Upper lobe of left lung (tissue), 6 donors: ENCODE measurements at places on chromosomes 12 and 14. TPM values are rescaled to one million over a fixed set of nuclear protein-coding genes. Genes with fewer than 3 reads are reported as not detected.

GRCh38 chr14:100116134-100116533 lies 43.3 kb downstream of the DEGS2 start:
- DNase-seq = no peak

DNA sequence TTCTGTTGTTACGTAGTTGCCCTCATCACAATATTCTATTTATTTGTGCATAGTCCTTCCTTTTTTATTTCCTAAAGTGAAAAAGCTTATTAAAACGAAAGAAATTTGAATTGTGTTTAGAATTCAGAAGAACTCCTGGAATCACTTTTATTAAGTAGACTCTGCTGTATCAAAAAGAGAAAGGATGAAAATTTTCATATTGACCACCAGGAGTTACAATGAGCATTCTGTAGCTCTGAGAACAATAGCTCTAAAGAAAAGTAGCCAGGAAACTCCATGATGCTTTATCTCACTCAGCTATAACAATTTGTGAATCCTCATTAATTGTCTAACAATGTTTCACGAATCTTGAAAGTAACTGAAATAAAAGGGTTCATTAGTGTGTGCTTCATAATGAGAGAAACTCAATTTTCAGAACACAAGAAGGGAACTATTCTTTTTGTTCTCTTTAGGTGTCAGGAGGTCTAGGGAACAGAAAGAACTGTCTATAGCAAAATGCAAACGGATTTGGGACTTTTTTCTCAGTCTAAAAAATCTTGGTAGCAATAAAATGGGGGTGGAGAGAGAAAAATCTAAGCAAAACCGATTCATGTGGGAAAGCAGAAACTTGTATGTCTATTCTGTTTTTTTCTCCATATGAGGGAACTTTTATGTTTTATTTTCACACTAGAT lies 19.3 kb downstream of the ASCL1 start:
- no peak for DNase-seq

- DNase-seq = no peak
Observed at GRCh38 chr12:13311551-13311950, 115.0 kb downstream of the EMP1 start.

DNA sequence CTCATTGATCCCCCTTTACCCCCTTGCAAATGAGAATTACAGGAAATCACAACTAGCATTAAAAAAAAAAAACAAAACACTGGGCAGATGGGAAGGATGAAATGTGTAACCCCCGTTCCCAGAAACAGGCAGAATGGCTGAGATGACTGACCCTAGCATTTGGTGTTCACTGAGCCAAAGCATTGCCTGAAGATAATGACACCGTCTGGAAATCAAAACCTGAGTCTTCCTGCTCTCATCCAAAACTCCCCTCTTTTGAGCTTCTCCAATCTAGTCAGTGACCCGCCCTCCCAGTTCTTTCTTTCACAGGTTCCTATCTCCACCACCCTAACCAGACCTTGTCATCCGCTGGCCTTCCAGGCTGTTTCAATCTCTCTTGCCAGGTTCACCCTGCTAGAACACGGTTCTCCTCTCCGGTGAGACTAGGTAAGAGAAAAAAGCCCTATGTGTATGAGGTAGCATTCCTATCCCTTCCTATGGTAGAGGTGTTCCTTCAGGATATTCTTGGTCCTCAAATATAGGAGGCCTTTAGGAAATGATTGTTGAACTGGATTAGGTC lies 21.3 kb downstream of the SUSD6 start:
- no peak for DNase-seq

GRCh38 chr12:119088685-119089379 lies 89.9 kb upstream of the HSPB8 start:
- no peak for DNase-seq

DNA sequence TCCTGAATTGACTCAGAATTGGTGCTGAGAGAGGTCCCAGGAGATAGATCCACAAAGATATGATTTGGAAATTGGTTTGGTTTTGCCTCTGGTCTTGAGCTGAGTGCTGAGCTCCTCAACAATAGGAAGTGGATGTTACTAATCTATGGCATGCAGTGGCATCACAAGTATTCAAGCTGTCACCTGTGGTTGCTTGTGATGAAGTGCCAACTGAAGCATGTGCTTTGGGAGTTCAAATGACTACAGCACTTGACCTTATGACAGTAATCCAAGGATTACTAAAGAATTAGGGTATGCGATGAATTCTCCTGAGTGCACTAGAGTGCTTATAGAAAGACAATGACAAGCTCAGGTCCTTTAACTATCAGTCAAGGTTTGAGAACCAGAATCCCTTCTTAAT lies 406.2 kb downstream of the NOVA1 start:
- DNase-seq = no peak

DNA sequence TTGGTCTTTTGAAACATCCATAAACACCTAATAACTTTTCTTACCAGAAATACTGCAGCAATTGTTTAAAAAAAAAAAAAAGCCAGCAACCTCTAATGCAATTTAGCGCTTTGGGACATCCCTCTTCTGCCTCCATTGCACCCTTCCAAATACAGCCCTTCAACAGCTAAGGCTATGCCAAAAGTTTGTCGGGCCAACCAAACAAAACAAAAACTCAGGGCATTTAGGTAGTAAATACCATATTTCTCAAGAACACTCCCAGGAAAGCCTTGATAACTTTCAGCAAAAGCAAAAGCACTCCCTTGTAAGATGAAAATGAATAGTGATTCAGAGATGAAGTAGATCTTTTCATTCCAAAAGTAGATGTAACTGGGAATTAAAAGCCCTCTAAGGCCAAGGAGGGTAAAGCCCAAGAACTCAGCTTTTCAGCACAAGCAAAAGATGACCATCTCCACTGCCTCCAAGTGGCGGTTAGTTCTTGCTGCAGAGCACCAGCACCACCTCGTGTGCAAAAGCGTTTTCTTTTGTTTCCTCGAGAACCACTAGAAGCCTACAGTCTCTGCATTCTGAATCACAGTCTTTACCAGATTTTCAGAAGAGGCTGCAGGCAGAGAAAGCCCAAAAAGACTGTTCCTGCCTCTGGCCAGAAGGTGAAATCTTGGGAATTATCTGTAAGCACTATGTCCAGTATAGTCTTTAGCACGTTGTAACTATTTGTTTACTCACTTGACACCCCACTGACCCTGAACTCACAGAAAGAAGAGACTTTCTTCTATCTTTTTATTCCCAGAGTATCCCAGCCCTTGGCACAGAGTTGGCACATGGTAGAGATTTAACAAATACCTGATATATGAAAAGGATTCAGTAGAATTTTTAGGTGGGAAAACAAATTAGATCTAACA lies 53.1 kb downstream of the SIX6 start:
- DNase-seq = no peak

DNA sequence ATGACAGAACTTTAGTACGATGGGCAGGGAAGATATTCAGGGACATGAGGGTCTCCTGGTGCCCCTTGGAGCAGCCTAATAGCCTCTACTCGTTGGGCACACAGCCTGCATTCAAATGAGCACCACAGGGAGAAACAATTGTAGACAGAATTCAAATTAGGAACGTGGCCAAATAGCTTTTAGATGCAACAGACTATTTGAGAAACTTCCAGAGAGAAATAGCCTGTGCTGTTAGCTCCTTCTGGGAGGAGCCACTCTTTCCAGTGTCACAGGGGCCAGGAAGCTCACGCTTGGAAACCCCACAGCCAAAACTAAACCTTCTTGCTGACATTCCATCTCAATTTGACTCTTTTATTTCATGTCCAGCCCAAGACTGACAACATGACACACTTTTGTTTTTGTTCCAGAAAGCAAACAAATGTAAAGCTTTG lies 114.5 kb downstream of the RPAP3 start:
- DNase-seq = no peak

GRCh38 chr14:100296106-100296651 lies 10.1 kb downstream of the SLC25A29 start:
- no peak for DNase-seq

GRCh38 chr14:95480109-95480886 lies 36.2 kb downstream of the SYNE3 start:
- peak; percentile 46 for DNase-seq

DNA sequence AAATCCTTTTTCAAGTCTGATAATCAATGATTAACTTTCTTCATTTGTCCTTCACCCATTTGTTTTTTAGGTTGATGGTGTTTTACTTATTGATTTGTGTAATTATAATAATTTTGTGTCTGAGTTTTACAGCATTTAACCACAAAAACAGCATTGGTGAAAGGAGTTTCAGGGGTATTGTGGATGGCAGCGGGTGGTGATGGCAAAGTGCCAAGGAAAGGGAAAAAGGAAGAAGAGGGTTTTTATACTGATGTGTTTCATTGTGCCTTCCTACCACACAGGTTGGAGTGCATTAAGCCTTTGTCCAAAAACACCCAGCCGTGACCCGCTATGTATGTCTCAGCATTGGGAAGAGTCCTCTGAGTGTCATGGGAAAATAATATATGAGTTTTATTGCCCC lies 150.3 kb downstream of the DAD1 start:
- DNase-seq = no peak

DNA sequence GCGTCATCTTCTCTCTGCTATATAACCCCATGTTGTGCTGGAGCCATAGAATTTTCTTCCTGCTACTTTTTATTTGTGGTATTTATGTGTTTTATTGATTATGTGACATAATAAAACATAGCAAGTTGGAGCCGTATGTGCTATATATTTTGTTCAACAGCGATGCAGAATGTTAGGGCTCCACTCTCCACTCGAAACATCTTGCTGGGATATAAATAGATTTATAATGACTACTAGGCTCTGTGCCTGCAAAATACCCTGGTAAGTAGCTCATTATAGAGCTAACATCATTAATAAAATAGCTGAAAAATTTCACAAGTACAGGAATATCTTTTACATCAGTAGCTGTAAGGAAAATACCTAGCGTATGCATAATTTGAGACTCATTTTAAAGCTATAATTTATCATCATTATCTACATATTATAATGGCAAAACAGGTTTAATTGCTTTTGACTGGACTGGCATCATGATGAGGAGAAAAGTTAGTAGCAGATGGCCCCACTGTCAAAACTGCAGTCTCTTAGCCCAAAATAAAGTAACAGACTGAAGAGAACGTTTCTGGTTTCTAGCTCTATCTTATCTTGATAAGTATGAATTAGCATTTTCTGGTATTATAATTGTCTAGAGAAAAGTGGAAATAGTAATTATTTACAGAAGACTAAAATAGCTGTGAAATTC lies 263.0 kb downstream of the NEDD1 start:
- DNase-seq = no peak

DNA sequence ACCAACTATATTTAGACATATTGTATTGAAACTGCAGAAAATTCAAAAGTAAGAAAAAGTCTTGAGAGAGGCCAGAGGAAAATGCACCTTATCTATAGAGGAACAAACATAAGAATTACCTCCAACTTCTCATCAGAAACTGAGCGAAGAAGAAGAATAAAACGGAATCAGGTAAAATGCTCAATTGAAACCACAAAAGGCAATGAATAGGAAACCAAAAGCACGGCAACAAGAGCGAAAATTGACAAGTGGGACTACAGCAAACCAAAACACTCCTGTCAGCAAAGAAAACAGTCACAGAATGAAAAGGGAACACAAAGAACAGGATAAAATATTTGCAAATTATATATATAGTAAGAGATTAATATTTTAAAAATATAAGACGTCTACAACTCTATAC lies 61.9 kb upstream of the PARP11 start:
- DNase-seq = no peak

DNA sequence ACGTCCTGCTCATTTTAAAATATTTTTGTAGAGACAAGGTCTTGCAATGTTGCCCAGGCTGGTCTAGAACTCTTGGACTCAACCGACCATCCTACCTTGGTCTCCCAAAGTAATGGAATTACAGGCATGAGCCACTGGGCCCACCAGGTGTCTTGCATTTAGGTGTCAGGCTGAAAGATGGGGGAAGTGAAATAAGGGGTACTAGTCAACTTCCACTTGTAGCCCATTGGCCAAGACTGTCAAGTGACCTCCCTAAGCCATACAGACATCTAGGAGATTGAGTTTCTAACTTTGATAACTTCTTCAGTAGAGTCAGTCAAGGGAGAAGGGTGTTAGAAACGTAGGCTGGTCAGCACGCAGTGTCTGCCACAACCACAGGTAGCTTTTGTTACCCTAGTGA lies 32.0 kb downstream of the ARF6 start:
- no peak for DNase-seq

GRCh38 chr12:131785763-131786330 lies 42.3 kb upstream of the MMP17 start:
- DNase-seq = no peak

DNA sequence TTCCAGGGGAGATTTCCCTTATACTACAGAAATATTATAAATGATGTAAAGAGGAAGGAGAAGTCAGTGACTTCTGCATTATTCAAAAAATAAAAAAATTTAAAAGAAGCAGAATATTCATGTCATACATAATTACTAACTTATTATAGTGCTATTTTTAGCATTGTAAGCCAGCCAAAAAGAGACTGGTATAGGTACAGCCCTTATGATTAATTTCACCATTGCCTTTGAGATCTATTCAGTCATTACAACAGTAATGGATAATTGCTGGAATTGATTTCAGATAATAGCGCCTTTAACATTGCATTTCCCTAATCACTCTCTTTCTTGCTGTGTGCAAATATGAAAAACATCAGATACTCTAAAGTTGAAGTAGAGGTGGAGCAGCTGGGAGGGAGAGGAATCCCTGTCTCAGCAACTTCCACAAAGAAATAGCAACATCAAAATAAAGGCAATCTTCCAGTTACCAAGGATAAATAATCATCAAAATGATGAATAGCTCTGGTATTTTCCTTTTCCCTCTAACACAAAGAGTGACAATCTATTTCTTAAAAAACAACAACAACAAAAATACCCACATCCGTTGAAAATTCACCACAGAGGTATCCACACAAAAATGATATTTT lies 71.8 kb upstream of the OVCH1 start:
- no peak for DNase-seq

- DNase-seq = no peak
Observed at GRCh38 chr12:10242539-10242938, 29.9 kb downstream of the GABARAPL1 start.

The MANSC4 gene
- not detected for total RNA-seq

The OLR1 gene
- total RNA-seq = 121 TPM

The SMCO3 gene
- 1.1 TPM for total RNA-seq

The CEBPE gene
- 0.31 TPM for total RNA-seq

The SLC8A3 gene
- 1.00 TPM for total RNA-seq

The MYO1H gene
- total RNA-seq = not detected

The AICDA gene
- total RNA-seq = not detected

The AHNAK2 gene
- total RNA-seq = 48.0 TPM

The EPYC gene
- not detected for total RNA-seq

The ADAMTS20 gene
- not detected for total RNA-seq

The GZMB gene
- total RNA-seq = 10.4 TPM
